ENCODE measurements at places on chromosomes 2 and 18.

GRCh38 chr2:48844417-48845155 lies 89.1 kb upstream of the LHCGR start:
- no peak for DNase-seq

DNA sequence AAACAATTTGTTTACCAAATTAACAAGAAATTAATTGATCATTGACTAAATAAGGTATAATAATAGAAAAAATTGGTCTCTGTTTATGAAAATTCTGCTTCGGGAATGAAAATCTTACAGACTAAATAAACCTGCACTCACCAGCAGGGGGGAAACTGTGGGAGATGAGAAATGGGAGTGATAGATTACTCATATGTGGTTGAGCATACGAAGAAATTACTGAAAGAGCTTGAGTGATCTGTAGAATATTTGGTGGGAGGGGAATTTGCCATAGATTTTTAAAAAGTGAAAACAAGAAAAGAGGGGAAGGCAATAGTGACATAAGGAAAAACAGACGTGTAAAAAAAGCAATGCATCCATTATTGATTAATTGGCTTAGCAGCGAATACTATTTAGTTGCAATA lies 2.2 kb downstream of the HMSD start:
- DNase-seq = no peak

- no peak for DNase-seq
Measured at GRCh38 chr2:39179974-39180960, 59.4 kb upstream of the SOS1 start.

GRCh38 chr18:75754433-75754832 lies 326.9 kb upstream of the SMIM21 start:
- no peak for DNase-seq

GRCh38 chr2:198874472-198874858 lies 583.3 kb downstream of the SATB2 start:
- DNase-seq = no peak

- no peak for DNase-seq
Measured at GRCh38 chr18:50917021-50917420, 38.1 kb downstream of the ME2 start.

GRCh38 chr2:131058214-131058843 lies 34.9 kb downstream of the FAM168B start:
- no peak for DNase-seq

DNA sequence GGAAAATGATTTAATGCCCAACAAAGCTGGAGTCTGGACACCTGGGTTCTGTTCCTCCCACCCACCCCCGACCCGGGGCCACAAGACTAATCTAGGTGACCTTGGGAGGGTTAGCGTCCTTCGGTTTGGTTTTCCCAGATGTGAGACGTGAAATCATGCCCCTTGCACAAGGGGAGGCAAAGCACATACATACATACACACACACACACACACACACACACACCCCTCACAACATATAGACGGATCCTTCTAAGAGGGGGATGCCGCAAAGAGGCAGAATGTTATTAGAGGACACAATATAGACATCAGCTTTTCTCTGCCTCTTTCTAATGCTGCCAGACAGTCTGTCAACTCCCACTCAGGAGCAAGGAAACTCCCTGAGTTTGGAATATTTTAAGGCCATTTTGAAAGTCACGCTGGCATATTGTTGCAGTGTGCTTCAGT lies 616 bp upstream of the RBMS1 start:
- no peak for DNase-seq

GRCh38 chr18:8701546-8702118 lies 3.7 kb upstream of the MTCL1 start:
- no peak for DNase-seq

DNA sequence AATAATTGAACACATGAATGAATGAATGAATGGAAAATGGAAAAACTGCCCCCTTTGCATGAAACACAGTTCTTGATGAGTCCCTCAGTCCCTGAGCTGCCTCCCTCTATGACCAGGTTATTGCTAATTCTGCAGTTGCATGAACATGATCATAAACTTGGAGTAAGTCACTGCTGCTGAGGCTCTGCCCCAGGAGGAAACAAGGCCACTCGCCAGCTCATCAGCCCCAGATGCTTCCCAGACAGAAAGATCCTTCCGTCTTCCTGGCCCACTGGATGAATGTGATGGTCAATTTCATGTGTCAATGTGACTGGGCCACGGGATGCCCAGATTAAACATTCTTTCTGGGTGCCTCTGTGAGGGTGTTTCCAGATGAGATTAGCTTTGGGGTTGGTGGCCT lies 16.4 kb downstream of the GPR45 start:
- DNase-seq = no peak

- no peak for DNase-seq
Measured at GRCh38 chr2:238891457-238892203, 43.7 kb downstream of the TWIST2 start.

DNA sequence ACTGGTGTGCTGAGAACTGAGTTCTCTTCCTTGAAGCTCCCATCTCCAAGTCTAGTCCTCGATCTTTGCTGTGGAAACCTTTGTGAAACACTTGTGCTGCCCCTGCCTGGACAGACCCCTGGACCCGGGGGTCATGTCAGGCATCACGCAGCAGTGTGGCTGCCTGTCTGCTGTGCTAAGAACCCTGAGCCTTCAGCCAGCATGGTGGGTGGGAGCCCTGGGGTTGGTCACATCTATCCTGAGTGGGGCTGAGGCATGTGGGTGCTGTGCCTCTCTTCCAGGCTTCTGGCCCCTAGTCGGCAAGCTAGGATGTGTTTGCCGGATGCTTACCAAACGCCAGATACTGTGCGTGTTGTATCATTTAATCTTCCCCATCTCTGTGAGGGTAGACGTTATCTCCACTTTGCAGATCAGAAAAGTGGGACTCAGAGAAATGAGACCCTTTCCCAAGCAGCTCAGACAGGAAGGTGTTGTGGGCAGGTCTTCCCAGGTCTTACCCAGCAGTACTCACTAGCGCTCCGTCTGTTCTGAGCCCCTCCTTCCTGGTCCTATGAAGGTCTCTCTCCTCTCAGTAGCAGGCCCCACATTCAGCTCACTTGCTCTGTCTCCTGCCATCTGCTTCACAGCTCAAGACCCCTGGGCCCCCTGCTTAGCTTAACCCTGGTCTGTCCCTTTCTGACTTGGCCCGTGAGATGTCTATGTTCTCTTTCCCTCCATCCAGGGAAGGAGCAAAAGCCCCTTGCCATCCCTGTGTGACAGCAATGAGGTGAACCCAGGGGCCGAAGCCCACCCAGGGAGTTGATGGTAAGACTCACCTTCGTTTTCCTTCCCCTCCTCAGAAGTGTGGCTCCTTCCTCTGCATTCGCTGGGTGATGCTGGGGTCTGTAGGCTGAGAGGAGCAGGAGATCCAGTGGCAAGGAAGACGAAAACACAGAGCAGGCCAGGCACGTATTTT lies 242.8 kb downstream of the FAM210A start:
- DNase-seq = no peak

- DNase-seq = no peak
Measured at GRCh38 chr18:199214-199613, 40.9 kb downstream of the USP14 start.

- no peak for DNase-seq
Measured at GRCh38 chr2:180849851-180850250, 130.6 kb upstream of the UBE2E3 start.

DNA sequence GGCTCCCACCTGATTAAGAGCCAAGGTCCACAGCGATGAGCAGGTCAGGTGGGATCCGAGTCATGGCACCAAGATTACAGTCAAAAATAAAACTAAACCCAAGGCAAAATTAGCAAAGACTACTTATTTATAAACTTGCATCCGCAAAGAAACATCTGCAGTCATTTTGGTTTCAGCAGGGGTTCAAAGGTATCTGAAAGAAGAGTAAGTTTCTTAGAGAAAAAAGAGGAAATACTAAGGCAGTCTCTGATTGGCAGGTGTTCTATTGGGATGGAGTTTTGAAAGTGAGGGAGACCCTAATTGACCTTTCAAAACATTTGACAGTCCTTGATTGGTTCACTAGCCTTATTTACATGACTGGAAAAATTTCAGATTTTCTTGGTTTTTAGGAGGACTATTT lies 11.0 kb upstream of the PLB1 start:
- no peak for DNase-seq

DNA sequence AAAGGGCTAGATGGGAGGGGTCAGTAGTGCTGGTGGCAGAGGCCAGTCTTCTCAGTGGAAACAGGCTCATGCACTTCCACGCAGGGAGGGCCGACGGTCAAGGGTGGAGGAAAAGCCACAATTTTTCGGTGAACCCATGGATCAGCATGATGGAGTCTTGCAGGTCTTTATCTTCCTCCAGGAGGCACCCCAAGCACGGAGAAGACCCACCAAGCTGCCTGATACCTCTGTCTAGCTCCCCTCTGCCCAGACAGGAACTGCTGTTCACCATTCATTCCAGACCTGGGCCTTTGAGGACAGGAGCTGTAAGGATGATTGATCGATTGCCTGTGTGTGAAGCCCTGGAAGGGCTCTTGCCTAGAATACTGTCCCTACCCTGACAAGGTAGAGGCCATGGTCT lies 2.8 kb upstream of the LRRFIP1 start:
- no peak for DNase-seq

GRCh38 chr2:107825206-107825563 lies 1.5 kb upstream of the RGPD4 start:
- DNase-seq = no peak
